ENCODE measurements at places on chromosomes 5 and 9.

GRCh38 chr9:37983381-37984067 is 79.6 kb upstream of the SLC25A51 start:
- DNase-seq: no peak

- no peak for DNase-seq
Observed at GRCh38 chr5:172407241-172407691, 47.1 kb downstream of the SH3PXD2B start.

DNA sequence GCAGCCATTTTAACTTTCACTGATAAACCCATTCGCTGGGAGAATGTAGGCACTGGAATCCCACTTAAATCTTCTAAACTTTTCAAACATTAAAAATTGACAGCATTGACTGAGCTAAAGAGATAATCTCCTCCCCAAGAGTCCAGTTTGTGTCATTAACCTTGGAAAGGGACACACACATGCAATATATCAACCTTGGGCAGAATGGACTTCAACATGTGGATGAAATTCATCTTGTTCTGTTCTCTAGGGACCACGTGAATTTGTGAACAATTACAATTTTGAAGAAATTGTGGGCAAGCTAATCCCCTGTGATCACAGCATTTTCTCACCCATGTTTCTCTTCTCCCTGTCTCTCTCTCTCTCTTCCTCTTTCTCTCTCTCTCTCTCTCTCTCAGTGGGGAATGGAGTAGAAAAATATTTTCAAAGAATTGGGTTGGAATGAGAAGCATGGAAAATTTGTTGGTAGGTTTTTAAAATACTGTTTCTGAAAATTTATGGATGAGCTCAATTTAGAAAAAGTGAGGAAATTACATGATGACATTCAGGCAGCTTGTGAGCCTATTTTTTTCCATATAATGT is 553.7 kb downstream of the EBF1 start:
- DNase-seq: no peak

DNA sequence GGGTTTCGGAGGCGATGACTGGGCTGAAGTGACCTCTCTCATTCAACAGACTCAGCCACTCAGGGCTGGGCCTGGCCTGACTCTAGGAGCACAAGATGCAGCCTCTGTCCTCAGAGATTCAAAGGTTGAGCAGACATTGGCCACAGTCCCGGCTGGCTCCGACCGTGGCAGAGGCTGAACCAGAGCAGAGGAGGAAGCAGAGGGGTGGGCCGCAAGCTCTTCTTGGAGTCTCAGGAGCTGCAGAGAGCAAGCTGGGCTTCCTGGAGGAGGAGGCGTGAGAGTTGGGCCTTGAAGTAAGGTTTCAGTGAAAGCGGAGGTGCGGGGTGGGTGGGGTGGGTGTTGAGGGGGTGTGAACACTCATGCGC is 37.6 kb downstream of the ALG2 start:
- DNase-seq: no peak

DNA sequence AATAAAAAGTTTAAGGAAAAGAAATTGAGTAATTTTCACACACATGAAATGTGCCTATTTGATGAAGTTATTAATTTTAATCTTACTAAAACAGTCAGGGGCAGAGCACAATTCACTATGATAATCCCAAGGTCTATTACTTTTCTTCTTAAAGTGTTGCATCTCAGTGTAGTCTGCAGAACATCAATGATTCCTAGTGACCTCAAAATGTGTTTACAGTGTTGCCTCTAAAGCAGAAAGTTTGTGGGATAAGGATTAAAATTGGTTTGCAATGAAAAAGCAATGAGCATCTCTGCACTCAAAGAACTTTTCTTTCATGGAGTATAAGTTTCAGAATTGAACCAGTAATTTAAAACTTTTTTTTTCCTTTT is 63.0 kb downstream of the CEP120 start:
- DNase-seq: no peak

DNA sequence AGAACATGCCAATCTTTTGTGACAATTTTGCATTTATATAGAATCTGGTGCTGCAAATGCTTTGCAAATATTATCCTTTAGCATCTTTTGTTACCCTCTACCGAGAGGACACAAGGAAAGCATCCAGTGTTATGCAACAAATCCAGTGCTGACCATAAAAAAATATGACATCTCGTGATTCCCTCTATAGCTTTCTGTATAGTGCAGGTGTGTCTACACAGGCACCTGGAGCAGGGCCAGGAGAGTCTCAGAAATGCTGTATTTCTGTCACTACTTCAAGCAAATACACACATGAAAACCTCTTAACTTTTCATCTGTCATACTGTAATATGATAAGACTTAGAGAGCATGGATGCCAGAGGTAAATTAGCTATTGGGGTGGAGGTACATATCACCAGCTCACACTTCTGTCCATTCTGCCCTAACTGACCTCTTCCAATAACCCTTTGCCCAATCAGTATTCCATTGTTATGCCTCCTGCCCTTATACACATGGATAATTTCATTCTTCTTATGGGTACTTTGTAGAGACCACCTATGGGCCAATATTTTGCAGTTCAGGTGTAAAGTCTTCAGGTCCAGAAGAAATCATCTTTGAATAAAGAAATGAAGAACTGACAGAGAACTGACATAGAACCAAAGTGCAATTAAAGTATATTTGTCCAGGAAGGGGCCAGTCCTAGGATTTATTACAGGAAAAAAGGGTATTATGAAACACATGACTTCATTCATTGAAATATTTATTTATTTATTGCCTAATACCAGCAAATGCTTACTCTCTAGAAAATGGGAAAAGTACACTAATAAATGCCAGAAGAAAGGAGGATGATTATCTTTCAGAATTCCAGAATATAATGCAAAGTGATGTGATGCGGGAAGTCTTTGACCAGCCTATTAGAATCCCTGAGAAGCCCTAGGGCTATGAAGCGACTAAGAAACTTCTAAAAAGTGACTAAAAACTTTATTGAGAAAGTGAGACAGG is 106.5 kb downstream of the EPB41L4A start:
- DNase-seq: no peak

DNA sequence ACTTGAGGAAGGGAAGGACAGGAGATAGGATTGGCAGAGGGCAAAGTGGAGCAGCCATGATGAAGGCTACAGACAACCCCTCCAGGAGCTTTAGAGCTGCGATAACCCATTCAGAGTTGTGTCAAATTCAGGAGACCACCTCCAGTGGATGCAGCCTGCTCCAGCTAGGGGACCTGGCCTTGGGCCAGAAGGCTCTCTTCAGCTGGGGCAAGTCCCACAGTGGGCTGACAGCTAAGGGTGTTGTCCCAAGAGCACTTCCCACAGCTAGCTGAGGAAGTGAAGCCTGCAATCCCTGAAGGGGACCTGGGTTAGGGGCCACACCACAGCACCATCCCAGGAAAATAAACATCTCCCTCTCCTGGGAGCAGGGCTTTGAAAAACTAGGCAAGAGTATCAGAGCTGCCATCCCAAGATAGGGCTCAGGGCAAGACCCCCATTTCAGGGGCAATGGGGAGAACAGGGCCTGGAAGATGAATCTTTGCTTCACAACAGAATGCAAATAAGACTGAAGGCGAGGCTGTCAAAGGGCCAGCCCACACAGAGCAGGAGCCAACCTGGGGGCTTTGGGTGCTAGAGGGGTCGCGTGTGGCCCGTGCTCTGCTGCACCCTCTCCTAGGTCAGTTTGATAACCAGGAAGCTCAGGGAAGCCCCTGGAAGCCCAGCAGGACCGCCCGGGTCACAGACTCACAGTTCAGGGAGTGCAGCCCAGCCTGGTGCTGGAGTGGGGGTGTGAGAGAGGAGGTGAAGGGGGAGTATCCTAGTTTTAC is 19.3 kb upstream of the DAPK1 start:
- no peak for DNase-seq

- no peak for DNase-seq
Observed at GRCh38 chr5:159746707-159747106, 169.6 kb upstream of the ADRA1B start.
